ENCODE measurements at places on chromosomes 12 and 14.

DNA sequence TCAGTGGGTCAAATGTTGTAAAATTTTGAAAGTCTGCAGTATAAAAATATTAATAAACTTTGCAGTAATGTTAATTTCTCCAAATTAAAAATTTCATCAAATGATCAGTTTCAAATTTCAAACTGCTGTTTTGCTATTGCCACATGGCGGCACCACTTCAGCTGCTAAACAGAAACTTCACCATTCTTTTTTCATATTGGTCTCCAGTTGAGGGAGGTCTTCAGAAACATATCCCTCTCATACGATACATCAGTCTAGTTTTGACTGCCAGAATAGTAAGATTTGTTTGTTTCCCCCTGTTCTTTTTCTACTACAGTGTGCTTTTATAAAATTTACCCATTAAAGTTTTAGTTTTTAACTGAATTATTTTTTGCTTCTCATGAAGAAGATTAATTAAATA, 4.2 kb upstream of the TRHDE start:
- DNase-seq: no peak

DNA sequence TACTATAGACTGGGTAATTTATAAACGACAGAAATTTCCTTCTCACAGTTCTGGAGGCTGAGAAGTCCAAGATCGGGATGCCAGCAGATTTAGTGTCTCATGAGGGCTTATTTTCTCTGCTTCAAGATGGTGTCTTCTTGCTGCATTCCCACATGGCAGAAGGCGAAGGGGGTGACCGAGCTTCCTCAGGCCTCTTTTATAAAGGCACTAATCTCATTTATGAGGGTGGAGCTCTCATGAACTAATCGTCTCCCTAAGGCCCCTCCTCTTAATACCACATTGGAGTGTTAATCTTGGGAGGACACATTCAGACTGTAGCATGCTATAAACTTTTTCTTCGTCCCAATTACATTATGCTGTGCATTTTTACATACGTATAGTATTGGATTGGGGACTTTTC, 200.4 kb upstream of the ARHGAP5 start:
- no peak for DNase-seq

DNA sequence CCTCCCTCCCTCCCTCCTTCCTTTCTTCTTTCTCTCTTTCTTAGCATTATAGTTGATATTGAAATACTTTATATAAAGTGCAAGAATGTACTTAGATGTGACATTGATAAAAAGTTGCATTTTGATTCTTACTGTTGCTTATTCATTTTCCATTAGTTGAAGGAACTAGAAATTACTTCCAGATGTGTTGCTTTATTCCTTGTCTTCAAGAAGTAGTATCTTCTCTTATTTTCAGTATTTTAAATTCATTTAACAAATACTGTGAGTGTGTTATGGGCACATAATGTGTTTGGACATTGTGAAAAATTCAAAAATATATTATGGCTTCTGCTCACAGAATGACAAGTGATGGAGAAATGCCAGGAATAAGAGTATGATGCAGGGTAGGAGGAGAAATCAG, 45.6 kb downstream of the TRMT5 start:
- DNase-seq: no peak

DNA sequence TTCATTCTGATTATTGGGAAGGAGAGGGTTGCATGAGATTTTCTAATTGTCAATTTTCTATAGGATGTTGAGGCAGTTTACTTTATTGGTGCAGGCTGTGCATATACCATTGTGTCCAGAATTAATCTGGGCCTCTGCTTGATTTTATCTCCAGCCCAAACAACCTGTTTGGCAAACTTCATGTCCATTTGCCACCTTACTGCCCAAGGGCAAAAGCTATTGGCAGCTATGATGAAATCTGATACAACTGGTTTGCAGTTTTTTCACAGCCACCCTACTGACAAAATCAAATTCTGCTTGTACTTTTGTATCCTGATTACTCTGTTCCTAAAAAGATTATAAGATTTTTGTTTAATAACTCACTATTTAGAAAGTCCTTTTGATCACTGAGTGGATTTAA, 789.2 kb upstream of the FBXO33 start:
- no peak for DNase-seq

Measured in activated CD4-positive, alpha-beta T cell treated with anti-CD3 and anti-CD28 coated beads, Interleukin-2, amount 10 ng/mL, durations not matched to agents 24 days and 14 days (primary cell).